ENCODE measurements at places on chromosomes 11 and 22.

DNA sequence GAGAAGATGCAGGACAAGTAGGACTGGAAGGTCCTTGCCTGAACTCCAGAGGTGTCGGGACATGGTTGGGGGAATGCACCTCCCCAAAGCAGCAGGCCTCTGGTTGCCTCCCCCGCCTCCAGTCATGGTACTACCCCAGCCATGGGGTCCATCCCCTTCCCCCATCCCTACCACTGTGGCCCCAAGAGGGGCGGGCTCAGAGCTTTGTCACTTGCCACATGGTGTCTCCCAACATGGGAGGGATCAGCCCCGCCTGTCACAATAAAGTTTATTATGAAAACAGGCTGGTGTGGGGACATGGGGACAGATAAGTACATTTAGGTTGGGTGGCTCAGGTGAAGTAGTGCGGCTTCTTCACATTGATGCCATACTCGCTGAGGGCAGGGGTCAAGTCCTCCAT, 1.4 kb downstream of the TAF10 start:
- DNase-seq: no peak

DNA sequence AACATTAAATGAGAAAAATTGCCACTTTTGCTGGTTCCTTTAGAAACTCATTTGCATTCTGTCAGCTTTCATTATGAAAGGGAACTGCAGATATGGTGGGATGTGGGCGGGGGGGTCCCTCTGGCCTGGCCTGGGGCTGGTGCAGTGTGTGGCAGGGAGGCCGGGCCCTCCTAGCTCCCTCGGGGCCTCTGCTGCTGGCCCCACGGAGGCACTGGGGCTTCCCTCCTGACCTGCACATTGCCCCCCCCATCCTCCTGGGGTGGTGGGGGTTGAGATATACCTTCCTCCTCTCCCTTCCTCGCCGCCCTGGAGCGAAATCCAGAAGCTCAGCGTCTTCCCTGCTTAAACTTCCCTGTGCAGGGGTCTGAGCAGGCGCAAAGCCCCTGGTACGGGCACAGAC, 1005.9 kb downstream of the BRD1 start:
- DNase-seq: no peak

GRCh38 chr11:17875891-17876290, 137.0 kb downstream of the SERGEF start:
- no peak for DNase-seq

DNA sequence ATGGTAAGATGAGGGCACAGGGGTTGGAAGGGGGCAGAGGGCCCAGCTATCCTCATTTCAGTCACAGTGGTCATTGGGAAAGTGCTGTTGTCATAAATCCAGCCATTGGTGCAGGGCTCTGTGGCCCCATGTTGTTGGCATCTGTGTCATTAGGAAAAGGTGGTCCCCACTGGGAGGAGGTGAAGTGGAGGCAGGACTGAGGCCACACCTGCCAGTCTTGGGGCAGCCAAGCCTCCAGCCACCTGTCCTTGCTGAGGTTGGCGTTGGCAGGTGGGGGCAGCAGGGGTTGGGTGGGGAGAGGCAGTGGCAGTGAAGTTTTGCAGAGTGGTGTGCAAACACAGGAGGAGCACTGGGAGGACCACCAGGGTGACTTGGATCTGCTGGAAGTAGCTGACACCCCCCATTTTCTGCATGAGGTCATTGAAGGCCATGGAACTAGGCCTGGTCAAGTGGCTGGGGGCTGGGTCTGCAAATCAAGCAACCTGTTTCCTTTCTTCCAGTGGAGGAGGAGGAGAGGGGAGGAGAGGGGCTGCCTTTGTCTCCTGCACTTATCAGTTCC, 25.3 kb downstream of the SLC22A6 start:
- no peak for DNase-seq

GRCh38 chr22:26669060-26669481, 11.7 kb downstream of the MIAT start:
- DNase-seq: no peak

GRCh38 chr11:33005175-33005574, 10.5 kb upstream of the DEPDC7 start:
- no peak for DNase-seq

DNA sequence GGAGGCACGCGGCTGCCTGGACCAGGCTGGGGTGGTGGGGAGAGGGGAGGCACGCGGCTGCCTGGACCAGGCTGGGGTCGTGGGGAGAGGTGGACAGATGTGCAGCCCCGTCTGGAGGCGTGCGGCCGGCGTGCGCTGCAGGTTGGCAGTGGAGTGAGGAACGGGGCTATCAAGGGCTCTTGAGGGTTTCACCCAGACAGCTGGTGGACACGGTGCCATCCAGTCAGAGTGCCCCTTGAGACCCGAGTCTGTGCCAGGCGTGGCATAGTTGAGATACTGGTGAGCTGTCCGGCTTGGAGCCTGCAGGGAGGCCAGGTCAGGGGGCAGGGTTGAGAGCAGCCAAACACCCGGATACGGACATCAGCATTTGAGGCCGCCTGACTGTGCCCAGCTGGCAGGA, 1.5 kb upstream of the GRAMD4 start:
- no peak for DNase-seq

DNA sequence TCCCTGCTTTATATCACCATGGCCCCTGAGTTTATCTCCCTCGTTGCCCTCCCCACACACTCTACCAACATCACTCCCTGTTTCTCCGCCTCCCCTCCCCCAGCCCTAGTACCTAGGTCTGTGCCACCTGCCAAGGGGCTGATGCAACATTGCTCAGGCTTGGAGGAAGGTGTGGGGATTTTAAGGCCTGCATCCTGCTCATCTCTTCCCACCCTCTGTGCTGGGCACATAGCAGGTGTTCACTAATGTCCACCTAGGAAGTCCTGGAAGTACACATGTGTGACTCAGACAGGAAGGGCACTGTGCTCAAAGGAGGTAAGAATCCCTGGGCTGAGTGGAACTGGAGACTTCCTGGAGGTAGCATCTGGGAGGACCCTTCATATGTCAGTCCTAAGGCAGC, 37.0 kb downstream of the PDE2A start:
- no peak for DNase-seq

- DNase-seq: no peak
Observed at GRCh38 chr11:57903441-57904123, 120.1 kb upstream of the OR9Q1 start.

DNA sequence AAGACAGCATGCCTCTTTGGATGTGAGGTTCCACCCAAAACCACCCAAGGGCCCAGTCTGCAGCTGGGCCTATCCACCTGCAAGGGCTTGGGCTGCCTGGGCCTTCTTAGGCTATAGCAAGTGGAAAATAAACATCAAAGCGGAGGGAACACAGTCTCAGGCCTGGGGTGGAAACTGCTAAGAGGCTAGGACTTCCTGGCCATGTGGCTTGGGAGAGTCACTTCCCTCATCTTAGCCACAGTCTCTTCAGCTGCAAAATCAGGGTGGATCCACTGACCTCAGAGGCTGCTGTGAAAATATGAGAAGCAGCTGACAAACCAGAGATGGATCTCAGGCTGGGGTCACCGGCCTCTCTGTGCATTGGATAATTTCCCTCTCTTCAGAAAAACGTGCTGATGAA, 30.6 kb upstream of the TFIP11 start:
- DNase-seq: peak; percentile 78

- peak; percentile 86 for DNase-seq
Observed at GRCh38 chr22:50190941-50191741, 5.4 kb downstream of the TRABD start.

DNA sequence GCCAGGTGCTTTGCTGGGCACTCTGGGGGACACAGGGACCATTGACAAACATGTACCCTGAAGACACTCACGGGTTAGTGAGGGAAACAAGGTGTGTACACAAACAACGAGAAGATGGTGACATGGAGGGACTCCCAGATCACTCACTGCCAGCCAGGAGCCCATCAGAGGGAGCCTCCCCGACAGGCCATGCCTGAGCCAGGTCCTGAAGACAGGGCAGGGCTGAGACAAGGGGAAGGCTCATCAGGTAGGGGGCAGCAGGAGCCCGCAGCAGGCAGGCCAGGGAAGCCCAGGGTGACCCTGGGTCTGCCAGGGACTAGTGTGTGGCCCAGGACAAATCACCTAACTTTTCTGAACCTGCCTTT, 127.9 kb downstream of the BUD13 start:
- no peak for DNase-seq

GRCh38 chr11:73249853-73250783, 22.0 kb upstream of the P2RY6 start:
- DNase-seq: peak; percentile 61

DNA sequence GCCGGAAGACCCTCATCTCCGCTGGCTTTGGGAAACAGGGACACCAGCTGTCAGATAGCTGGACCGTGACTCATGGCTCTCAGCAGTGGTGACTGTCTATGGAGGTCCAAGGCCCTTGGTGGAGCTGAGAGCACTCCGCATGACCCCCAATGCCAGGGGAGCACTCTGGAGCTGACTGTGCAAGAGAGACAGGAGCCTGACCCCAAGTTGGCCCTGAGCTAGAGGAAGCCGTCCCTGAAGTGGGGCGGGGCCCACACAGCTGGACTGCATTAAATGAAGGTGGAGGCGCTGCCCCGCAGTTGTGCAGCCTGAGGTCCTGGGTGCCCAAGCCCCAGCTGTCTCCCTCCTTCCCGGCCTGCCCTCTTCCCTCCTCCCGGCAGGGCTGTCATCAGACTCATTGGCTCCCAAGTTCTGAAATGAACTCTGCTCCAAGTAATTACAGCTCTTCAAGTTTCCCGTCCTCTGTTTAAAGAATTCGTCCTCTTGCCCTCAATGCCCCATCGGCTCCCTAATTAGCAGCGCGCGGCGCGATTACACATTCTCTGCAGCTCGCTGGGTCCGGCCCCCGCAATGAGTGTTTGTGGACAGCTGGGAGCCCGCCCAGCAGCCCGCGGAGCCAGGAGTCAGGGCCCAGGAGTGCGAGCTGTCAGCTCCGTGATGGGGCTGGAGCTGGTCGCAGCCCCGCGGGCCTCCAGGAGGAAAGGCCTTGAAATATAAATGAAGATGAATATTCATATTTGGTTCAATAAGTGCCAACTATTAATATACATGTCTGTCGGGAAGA, 93.2 kb upstream of the LMO1 start:
- no peak for DNase-seq

DNA sequence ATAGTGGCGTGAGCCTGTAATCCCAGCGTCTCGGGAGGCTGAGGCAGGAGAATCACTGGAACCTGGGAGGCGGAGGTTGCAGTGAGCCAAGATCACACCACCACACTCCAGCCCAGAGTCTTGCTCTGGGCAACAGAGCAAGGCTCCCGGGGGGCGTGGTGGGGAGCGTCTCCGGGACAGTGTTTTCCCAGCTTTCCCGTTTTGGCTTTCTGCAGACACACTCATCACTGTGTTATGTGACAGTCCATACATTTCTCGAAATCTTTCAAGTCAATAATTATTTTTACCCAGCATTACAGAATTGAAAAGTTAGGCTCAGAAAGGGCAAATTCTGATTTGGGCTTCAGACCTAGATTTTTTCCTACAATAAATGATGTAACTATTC, 31.7 kb downstream of the NEAT1 start:
- no peak for DNase-seq

GRCh38 chr22:22064580-22064979, 82.0 kb upstream of the TOP3B start:
- no peak for DNase-seq

GRCh38 chr11:29124470-29124869, 892.4 kb downstream of the KCNA4 start:
- DNase-seq: no peak

DNA sequence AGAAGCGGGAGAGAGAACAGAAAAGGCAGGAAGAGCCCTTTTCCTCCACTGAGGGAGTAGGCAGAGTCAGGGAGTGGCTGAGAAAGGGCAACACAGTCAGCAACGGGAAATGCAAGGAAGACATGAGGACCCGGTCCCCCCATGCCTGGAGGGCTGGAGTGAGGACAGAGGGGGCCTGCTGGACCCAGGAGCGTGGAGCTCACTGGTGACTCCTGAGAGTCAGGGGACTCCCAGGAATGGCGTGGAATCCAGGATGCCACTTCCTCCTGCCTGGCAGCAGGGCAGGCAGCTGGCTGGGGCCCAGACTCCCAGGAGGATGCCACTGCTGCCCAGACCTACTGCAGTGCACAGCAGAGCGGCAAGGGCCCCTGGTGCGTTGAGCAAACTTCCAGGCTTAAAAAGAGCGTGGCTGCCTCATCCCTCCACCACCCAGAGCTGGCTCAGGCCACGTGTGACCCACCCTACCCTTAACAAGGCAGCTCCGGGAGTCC, 11.3 kb downstream of the C11orf21 start:
- DNase-seq: no peak

DNA sequence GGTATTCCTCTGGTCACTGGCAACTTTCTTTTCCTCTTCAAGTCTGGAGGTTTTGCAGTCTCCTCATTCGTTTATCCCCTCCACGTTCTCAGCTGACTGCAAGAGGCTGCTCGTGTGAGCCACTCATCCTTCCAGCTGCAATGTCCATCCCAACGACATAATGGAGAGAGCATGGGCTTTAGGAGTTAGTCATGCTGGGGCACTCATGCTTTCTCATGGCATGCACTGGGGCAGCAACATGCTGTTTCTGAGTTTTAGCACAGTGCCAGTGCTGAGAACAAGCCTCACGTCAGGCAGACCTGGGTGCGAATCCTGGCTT, 7.1 kb downstream of the DCPS start:
- no peak for DNase-seq

DNA sequence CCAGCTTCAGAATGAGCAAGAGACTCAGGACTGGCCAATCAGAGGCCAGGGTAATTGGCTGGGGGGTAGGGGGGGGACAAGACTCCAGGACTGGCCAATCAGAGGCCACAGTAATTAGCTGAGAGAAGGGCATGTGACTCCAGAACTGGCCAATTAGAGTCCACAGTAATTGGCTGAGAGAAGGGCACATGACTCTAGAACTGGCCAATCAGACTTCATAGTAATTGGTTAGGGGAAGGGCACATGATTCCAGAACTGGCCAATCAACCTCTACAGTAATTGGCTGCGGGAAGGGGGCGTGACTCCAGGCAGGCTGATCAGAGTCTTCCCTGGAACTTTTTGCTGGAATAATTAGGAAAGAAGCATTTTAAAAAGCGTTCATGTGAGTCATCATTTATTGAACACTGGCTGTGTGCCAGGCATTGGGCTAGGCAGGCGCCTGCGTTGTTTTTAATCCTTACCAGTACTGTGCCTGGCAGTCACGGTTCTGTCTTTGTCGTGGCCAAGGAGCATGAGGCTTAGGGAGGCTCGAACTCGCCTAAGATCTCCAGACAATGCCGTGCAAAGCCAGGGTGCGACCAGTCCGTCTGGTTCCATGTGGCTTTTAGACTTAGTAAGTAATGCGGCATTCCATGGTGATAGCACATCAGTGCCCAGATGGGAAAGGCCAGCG, 508.1 kb downstream of the TBC1D22A start:
- no peak for DNase-seq
